ENCODE measurements at places on chromosomes 6 and 20. TPM values are rescaled to one million over a fixed set of nuclear protein-coding genes. Genes with fewer than 3 reads are reported as not detected.
A peak's percentile ranks its signal among the peaks of the same experiment; 100 is the strongest.

DNA sequence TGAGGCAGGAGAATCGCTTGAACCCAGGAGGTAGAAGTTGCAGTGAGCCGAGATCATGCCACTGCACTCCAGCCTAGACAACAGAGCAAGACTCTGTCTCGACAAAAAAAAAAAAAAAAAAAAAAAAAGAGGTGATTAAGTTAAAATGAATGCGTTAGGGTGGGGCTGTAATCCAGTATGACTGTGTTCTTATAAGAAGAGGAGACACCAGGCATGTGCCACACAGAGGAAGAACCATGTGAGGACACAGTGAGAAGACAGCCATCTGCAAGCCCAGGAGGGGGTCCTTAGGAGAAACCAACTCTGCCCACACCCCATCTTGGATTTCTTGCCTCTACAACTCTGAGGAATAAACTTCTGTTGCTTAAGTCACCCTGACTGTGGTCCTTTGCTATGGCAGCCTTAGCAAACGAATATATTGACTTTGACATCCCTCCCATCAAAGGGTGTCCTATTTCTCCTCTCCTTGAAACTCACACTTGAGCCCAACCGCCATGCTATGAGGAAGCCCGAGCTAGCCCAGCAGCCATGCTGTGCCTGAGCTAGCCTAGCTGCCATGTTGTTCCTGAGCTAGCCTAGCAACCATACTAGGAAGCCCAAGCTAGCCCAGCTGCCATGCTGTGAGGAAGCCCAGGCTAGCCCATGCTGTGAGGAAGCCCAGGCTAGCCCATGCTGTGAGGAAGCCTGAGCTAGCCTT, 15.8 kb upstream of the PPP1R16B start:
- no peak for DNase-seq

GRCh38 chr20:47075263-47075662, 180.6 kb downstream of the EYA2 start:
- DNase-seq, result no peak

GRCh38 chr6:2738373-2738979, 12.2 kb downstream of the MYLK4 start:
- DNase-seq, result no peak

DNA sequence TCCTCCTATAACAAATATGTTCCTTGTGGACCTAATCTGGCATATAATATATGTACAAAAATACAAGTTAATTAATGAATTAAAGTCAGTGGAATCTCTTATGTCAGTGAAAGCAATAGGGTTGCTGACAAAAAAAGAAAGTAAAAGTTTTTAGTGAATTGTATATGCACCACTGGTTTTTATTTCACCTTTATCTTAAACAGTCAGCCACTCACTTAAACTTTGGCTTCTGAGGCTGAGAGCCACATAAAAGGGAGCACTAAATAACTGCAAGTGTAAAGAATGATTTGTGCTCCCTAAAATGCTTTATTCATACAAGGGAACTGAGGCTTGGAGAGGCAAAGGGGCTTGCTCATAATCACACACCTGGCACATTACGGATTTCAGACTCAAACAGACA, 9.9 kb upstream of the F13A1 start:
- no peak for DNase-seq

- no peak for DNase-seq
These were observed 14.7 kb downstream of the UQCC2 start for GRCh38 chr6:33696548-33697518.

GRCh38 chr20:46557231-46557956, 6.9 kb upstream of the OCSTAMP start:
- no peak for DNase-seq

DNA sequence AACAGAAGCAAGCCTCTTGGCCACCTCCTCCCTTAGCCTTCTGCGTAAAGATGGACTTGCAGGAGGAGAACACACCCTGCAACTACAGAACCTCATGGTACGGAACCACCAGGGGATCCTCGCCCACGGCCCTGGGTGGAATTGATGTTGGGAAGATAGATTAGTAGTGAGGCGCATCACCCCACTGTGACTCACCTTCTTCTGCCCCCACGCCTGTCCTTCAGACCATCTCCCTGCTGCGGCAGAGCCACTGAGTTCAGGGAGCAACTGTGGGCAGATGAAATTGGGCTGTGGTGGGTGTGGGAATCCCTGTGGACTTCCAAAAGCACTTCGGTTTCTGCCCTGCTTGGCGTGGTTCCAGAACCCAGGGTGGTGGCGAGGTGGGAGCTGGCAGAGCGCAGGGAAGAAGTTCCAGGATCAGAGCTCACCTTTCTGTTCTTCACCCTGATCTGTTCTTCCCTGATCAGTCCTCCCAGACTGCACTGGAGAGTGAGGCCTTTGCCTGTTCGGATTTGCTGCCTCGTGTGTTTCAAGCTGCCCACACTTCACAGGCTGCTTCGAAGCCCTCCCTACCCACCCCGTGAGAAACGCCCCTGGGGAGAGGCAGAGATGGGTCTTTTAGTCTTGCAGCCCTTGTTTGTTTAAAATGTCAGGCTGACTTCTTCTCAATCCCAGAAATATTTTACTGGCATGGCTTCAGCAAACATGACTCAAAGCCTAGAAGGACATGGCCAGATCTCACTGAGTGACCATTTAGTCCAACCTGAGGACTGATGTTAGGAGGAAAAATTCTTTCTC, 92.8 kb upstream of the MLN start:
- DNase-seq, result no peak

- DNase-seq, result peak; percentile 86
These were observed 35.7 kb upstream of the ID1 start for GRCh38 chr20:31569163-31570020.

GRCh38 chr6:42411406-42411805, 40.3 kb downstream of the TRERF1 start:
- DNase-seq, result no peak

- no peak for DNase-seq
These were observed 185.9 kb downstream of the ESR1 start for GRCh38 chr6:151993364-151993763.

GRCh38 chr20:61723529-61724257, 342.0 kb downstream of the TAF4 start:
- DNase-seq, result no peak

DNA sequence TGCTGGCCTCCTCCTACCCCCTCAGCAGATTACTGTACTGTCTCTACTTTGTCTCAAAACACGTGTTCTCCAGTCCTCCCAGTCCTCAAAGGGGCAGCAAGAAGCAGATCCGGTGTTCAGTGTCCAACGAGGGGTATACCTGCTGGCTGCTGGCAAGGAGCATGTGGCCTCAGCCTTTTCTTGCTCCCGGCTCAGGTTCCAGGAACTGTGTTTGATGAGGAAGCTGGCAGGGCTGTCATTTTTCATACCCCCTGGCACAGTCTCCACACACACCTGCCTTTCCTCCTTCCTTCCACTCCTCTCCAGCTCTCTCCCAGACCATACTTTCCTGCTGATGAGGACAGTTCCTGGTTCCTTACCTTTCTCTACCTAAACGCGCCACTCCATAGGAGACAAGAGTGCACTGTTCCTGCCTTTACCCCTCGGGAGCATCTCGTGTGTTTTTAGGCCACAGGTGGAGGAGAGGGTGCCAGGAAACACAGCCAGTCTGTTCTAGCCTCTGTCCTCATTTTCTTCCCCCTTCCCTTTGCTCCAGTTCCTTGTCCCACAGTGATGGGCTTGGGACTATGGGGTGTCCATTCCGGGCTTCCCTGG, 77.2 kb downstream of the SSR1 start:
- no peak for DNase-seq

DNA sequence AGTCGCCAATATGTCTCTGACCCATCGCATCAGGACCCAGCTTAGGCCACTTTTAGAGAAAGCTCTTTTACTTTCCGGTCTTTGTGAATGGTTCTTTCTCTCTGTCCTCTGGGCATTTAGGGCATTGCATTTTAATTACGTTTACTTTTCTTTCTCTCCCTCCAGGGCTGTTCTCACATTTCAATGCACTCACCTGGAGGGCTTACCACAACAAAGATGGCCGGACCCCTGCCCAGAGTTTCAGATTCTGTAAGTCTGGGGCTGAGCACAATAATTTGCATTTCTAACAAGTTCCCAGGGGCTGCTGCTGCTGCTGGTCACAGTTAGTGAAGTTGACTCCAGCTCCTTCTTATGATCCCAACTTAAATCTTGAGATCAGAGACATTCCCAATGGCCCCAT, 3.0 kb downstream of the ANKRD66 start:
- DNase-seq, result no peak

GRCh38 chr20:44597516-44597915, 15.1 kb downstream of the PKIG start:
- DNase-seq, result no peak

GRCh38 chr6:154301839-154302752, 54.5 kb downstream of the IPCEF1 start:
- DNase-seq, result no peak

- no peak for DNase-seq
These were observed 27.9 kb downstream of the ZNF334 start for GRCh38 chr20:46485431-46485830.

- DNase-seq, result no peak
These were observed 38.6 kb downstream of the PDYN start for GRCh38 chr20:1955217-1955616.

GRCh38 chr6:26142026-26142425, 54.8 kb downstream of the HFE start:
- DNase-seq, result no peak

DNA sequence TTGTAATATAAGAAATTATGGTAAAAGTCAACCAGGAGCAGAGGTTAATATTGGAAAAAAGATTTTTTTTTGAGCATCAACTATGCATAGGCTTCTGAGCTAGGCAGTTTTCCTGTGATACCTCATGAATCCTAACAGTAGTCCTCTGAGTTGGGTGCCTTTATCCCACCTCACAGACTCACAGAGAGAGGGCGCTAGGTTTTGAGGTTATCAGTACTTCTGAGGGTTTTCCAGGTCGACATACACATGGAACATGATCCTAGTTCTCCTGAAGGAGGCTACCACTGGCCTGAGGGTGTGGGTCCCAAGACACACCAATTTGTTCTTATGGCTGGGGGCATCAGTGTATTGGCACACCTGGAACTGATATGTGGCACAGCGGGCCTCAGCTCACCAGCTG, 358.8 kb upstream of the JAG1 start:
- DNase-seq, result no peak

GRCh38 chr6:121237859-121238258, 96.4 kb downstream of the TBC1D32 start:
- DNase-seq, result no peak

GRCh38 chr20:51594236-51595057, 51.9 kb upstream of the NFATC2 start:
- DNase-seq, result no peak

- DNase-seq, result no peak
These were observed 426.4 kb upstream of the CITED2 start for GRCh38 chr6:139800837-139801236.

DCDC2 gene
- total RNA-seq, result 5.5 TPM

C6orf163 gene
- total RNA-seq, result 4.7 TPM

RIPPLY2 gene
- total RNA-seq, result 1.6 TPM

SLC17A2 gene
- 0.21 TPM for total RNA-seq

MOCS3 gene
- 8.2 TPM for total RNA-seq

SIRPD gene
- total RNA-seq, result not detected

SPATA25 gene
- total RNA-seq, result 4.2 TPM

COL19A1 gene
- total RNA-seq, result 1.6 TPM

F13A1 gene
- total RNA-seq, result 0.48 TPM

MCCD1 gene
- total RNA-seq, result not detected

ATP9A gene
- total RNA-seq, result 43.5 TPM

GZF1 gene
- total RNA-seq, result 13.4 TPM
